ENCODE measurements at places on chromosomes 4 and X. TPM values are rescaled to one million over a fixed set of nuclear protein-coding genes. Genes with fewer than 3 reads are reported as not detected.

The MED14 gene
- total RNA-seq: 28.9 TPM

The GYPB gene
- not detected for total RNA-seq

The SOWAHD gene
- 0.31 TPM for total RNA-seq

The IGFBP7 gene
- 172 TPM for total RNA-seq

The CEP135 gene
- total RNA-seq: 3.7 TPM

The NMU gene
- total RNA-seq: not detected

The INTS12 gene
- total RNA-seq: 28.9 TPM

The TMPRSS11D gene
- total RNA-seq: not detected

The PUDP gene
- total RNA-seq: 11.2 TPM

The TRO gene
- total RNA-seq: 78.0 TPM

The SHISA3 gene
- not detected for total RNA-seq

The FGFBP2 gene
- total RNA-seq: not detected

The YIPF6 gene
- 38.4 TPM for total RNA-seq

The CAPN6 gene
- total RNA-seq: 0.73 TPM

The AADAT gene
- 9.1 TPM for total RNA-seq

The TBC1D9 gene
- 10.9 TPM for total RNA-seq

The RBM47 gene
- total RNA-seq: not detected

The LNX1 gene
- 35.3 TPM for total RNA-seq

The LSM6 gene
- 21.0 TPM for total RNA-seq

The PRDM8 gene
- 14.7 TPM for total RNA-seq

The MAP3K15 gene
- total RNA-seq: not detected

The MAPK10 gene
- total RNA-seq: 25.9 TPM

The MTTP gene
- 0.80 TPM for total RNA-seq

The TIMP1 gene
- total RNA-seq: 222 TPM

The DGKK gene
- not detected for total RNA-seq

The YY2 gene
- total RNA-seq: 0.68 TPM

The ZNF185 gene
- total RNA-seq: 0.47 TPM

The TLR6 gene
- 2.4 TPM for total RNA-seq

The C4orf46 gene
- 33.7 TPM for total RNA-seq

The ERCC6L gene
- not detected for total RNA-seq

The CXCL6 gene
- total RNA-seq: not detected

The ERAS gene
- not detected for total RNA-seq

The SERTM2 gene
- not detected for total RNA-seq

The CYSLTR1 gene
- total RNA-seq: 1.1 TPM

The BTK gene
- total RNA-seq: not detected

The P2RY10 gene
- not detected for total RNA-seq

The SSX1 gene
- not detected for total RNA-seq

The ABCG2 gene
- 1.6 TPM for total RNA-seq

The BST1 gene
- 0.88 TPM for total RNA-seq

The ITIH6 gene
- not detected for total RNA-seq

The GLUD2 gene
- 0.36 TPM for total RNA-seq
